ENCODE measurements at places on chromosomes 13 and 19.

DNA sequence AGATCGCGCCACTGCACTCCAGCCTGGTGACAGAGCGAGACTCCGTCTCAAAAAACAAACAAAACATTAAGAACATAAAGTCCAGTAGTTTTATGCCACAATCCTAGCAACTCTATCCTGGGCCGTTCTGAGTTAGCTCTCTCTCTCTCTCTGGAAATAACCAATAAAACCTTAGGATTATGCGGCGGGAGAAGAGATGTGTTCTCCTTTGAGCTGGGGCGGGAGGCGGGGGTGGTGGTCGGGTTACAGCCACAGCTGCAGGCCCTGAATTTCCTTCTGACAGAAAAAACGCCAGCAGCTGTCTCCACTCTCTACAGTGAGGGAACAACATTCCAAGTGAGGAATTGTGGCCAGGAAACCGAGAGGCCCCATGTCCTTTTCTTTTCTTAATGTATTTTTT lies 9.1 kb upstream of the PNMA8A start:
- DNase-seq = peak; percentile 50

- DNase-seq = no peak
Measured at GRCh38 chr13:112819816-112820215, 130.0 kb downstream of the ATP11A start.

GRCh38 chr13:44686531-44686934 lies 110.4 kb upstream of the TSC22D1 start:
- no peak for DNase-seq

DNA sequence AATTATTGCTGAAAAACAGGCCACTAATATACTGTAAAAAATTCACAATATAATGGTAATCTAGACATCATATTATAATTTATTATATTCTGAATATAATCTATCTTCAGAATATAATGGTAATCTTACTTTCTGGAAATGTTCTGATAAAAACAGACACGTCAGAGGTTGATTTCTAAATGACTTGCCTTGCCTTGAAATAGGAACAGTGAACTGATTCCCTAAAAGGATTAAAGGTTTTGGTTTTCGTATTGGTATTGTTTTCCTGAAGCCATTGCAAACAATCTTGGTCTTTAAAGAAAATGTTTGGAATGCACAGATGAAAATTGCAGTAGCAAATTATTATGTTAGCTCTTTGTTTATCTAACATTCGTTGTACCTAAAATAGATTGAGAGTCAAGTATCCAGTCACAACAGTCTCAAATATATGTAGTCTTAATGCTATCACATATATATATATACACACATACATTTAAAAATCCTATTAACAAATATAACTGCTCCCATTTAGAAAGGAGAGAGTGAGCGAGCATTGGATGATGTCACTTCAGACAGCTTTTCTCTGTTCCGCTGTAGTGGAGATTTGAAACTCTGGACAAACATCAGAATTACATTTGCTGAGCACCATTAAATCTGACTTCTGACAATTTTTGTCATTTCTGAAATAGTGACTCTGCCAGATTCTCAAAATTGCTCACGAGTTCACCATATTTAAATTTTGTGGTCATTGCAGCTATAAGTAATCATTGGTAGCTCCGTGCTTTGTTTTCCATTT lies 1.7 kb downstream of the ITM2B start:
- DNase-seq = no peak

DNA sequence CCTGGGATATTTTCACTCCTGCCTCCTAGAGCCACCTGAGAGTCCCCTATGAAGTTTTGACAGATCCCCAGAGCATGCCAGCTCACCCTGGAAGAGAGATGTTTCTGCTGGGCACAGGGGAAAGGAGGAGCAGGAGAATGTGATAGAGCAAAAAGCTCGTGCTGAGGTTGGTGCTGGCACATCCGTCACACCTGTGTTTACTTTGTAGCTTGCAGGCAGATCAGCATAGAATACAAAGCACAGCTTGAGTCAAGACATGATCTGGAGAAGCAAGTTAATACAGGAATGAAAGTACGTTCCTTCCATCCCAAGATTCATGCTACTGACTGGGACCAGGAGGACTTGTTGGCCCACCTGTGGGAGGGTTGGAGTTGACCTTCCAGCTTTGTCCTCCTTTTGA lies 46.1 kb downstream of the HSPH1 start:
- DNase-seq = no peak

DNA sequence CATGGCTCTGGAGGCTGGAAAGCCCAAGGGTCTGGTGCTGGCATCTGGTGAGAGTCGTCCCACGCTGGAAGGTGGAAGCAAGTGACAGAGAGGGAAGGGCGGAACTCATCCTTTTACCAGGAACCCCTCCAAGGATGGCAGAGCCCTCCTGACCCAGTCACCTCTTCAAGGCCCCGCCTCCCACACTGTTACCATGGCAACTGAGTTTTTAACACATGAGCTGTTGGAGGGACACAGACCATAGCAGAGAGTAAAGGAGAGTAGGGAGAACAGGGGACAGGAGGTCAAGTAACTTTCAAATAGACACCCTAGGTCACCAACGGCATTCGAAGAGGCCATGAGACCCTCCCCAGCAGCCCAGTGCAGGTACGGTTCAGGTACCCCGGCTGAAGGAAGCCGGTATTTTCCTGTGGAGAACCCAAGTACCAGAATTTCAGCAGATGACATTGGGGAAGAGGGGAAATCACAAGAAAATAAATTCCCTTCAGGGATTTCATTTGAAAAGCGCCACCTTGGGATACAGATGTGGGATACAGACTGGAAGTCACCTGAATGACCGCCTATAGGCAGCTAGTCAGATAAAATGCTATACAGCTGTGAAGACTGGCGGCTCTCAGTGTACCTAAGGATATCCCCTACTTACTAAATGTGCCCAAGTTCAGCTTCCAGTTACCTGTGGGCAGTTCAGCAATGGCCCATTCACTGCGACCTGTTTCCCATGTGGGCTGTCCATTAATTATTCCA lies 8.0 kb downstream of the IL17D start:
- peak; percentile 54 for DNase-seq

GRCh38 chr13:73844986-73845385 lies 289.2 kb downstream of the KLF12 start:
- DNase-seq = no peak

DNA sequence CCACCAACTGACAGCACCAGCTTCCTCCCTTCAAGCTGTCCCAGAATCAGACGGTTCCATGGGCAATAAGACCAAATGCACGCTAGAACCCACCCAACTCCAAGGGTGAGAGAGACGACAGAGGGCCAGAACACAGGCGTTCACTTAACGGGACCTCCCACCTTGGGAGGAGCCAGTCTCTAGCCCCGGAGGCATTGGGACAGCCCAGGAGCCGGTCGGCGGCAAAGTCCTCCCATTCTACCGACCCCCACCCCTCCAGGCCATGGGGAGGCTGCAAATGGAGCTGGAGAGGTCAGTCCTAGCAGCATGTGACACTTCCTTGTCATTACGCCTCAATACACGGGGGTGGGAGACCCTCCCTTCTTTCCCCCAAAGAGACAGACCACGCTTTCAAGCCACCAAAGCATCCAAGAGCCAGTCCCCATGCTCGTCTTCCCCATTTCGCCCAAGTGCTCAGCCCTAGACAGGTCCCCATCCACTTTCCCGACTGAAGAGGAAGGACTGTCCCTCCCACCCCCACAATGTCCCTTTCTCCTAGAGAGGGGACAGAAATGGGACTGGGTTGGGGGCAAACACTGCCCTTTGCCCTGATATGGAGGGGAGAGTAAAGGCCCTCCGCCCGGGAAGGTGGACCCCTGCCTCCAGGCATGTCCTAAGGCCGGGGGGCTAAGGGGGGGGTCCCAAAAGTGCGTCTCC lies 964 bp downstream of the KHSRP start:
- DNase-seq = peak; percentile 93

Measured in ELF-1 (cell line).